ENCODE measurements at places on chromosomes 2 and 18. TPM values are rescaled to one million over a fixed set of nuclear protein-coding genes. Genes with fewer than 3 reads are reported as not detected.

Gene EVX2
- total RNA-seq, result not detected

Gene ZNF521
- 2.9 TPM for total RNA-seq

Gene GNLY
- 0.75 TPM for total RNA-seq

Gene HOXD11
- not detected for total RNA-seq

Gene KYNU
- 0.75 TPM for total RNA-seq

Gene GALNT14
- 3.8 TPM for total RNA-seq

Gene COLEC12
- 0.56 TPM for total RNA-seq

Gene LONRF2
- 6.9 TPM for total RNA-seq

Gene BMP10
- total RNA-seq, result not detected

Gene IL1RL2
- 0.37 TPM for total RNA-seq

Gene LYPD1
- 20.5 TPM for total RNA-seq

Gene C2orf15
- total RNA-seq, result 3.1 TPM

Gene CFAP65
- total RNA-seq, result 0.06 TPM

Gene APCDD1
- 31.1 TPM for total RNA-seq

Gene TMEM178A
- total RNA-seq, result 0.38 TPM

Gene KCNG2
- total RNA-seq, result not detected

DNA sequence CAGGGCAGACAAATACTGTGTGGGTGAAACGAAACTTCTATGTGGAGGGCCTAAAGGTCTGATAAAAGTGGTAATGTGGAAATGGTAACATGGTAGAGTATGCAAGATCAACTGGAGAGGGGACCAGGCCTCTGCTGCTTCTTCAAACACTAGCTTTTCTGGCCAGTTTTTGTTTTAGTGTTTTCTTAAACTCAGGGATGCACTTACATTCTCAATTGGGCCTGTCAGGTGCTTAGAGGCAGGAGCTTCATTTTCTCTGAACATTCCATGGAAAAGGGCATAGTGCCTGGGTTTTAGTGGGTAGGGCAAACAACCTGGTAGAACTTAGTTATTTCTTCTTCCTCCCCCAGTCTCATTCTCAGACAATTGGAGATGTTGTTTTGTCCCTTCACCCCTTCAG lies 10.5 kb upstream of the ST3GAL5 start:
- DNase-seq, result no peak

- DNase-seq, result no peak
Measured at GRCh38 chr2:211141646-211142045, 585.2 kb downstream of the CPS1 start.

- no peak for DNase-seq
Measured at GRCh38 chr2:128330583-128330982, 11.9 kb upstream of the HS6ST1 start.

DNA sequence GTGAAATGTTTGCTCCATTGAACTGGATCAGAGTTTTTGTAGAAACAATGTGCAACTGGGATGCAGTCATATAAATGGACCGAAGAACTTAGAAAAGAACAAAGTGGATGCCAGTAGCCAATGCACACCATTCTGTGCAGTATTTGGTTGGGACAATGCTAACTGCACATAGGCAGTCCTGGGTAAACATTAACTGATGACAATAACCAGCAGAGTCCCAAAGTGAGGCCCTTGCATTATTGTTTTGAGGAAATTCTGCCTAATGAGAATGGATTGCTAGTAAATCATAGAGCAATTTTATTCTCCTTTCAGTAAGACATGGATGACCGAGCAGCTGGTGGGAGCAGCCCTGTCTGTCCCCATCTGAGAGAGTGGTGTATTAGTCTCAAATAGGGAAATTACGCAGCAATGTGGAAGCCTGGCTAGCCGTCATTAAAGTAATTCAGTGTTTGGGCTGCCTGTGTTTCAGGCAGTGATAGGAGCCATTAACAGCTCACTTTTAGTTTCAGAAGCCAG lies 94.9 kb downstream of the KCTD1 start:
- DNase-seq, result no peak

DNA sequence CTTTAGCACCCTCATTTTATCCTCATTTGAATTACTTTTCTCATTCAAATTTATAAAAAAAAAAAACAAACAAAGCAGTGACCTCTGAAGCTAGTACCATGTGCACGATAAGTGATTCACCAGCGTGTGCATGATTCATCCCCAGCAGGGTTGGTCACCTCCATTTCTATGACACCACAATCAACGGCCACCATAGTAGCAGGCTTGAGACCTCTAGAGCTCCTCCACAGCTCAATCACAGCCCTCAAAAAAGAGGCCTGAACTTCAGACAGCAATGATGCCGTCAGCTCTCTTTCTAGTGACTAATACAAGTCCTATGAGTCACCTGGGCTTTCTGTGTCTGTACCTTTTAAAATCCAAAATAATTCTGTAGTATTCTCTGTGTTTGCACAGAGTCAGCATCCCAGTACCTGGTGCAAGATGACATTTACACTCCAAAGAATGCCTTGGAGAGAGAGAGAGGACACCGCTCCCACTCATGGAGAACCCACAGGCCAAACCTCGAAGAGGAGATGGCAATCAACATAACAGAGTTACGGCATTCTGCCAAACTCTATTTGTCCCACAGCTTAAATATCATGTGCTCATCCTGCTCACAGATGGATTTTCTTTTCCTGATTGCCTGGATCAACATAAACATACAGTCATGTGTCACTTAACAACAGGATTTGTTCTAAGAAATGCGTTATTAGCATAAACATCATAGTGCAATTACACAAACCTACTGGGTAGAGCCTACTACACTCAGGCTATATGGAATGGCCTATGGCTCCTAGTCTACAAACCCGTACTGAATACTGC lies 58.7 kb downstream of the L3MBTL4 start:
- DNase-seq, result no peak

DNA sequence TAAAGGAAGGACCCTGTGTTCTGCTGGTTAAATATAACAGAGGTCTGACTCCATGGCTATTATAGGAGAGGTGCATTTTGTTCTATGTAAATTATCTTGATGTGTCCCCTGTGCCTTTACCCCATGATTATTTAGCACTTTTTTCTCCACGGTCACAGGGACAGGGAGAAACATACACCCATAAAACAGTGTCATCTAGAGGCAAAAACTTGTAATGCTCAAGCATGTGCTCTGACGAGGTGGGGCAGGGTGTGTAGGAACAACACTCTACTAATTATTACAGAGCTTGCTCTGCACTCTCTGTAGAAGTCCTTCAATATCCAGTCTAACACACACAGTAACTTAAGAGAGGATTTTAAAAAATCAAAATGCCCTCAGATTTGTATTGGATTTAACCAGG lies 187.9 kb downstream of the NEDD4L start:
- DNase-seq, result no peak

GRCh38 chr2:107717661-107718060 lies 109.0 kb upstream of the RGPD4 start:
- no peak for DNase-seq

GRCh38 chr2:162556996-162557395 lies 213.1 kb downstream of the GCA start:
- no peak for DNase-seq

- no peak for DNase-seq
Measured at GRCh38 chr2:84247532-84247931, 211.5 kb downstream of the SUCLG1 start.

GRCh38 chr2:240162531-240162930 lies 22.1 kb upstream of the OTOS start:
- peak; percentile 19 for DNase-seq

DNA sequence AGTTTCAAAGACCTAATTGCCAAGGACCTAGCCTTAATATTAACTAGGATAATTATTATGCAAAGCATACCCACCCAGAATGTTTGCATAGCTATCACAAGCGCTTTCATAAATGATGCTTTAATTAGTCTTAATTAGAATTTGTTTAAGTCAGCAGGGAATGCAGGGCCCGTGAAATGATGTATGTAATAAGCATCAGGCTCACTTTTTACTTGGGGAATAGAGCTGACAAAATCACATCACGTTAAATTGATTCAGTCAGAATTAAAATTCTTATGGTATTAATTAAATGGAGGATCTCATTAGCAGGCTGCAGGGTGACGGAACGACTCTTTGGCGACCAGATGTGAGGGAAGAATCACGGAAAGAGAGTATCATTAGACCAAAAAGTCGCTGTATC lies 264.5 kb downstream of the GPD2 start:
- DNase-seq, result no peak

GRCh38 chr2:144469798-144470197 lies 50.1 kb downstream of the ZEB2 start:
- DNase-seq, result no peak

- no peak for DNase-seq
Measured at GRCh38 chr2:121335294-121336290, 50.6 kb upstream of the TFCP2L1 start.

DNA sequence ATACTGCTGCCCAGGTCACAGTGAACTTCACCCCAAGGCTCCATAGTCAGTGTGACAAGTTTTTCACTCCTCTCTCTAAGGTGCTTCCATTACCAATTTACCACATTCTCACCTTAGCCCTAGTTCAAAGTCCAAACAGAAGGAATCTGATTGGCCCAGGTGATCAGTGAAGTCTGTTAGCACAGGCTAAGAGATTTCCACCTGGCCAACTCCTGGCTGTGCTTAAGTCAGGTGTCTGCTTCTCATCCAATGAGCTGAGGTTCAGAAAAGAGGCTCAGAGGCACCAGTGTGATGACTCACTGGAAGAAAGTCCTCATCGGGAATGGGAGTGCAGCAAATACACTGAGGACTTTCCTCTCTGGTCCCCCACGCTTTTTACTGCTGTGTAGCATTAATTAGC lies 164.4 kb upstream of the MGAT5 start:
- DNase-seq, result no peak

DNA sequence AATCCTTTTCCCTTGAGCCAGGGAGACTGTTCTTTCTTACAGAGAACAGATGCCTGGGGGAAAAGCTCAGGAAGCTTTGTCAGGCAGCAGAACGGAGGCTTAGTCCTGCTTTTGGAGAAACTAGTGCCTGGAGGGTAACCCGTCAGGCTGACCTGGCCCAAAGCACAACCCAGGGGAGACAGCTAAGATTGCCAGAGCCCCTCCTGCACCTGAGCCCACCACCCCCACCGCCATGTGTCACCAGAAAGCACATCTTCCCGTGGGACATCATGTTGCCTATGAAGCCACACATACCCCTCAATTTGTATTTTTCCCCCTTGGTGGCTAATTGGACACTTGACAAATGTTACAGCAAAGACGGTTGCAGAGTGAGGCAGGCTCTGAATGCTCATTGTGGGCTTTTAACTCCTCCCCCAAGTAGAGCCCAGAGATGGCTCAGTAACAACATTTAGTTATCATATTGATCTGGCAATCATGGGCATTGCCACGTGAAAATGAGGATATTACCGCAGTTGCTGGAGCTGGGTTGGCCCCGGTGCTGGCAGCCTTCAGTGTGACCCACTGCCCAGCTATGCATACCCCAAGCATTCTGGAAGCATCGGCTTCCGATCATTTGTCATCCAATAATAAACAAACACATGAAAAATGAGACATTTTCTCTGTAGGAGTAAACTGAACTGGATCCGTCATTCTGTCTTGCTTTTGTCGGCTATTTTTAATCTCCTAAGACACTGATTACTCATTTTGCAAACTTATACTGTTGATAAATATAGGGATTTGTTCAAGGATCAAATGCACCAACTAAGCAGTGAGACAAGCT lies 229.5 kb downstream of the ATAD2B start:
- no peak for DNase-seq

GRCh38 chr18:23283916-23284430 lies 148.7 kb downstream of the CABLES1 start:
- DNase-seq, result no peak

GRCh38 chr2:29108225-29108624 lies 7.0 kb upstream of the CLIP4 start:
- no peak for DNase-seq

GRCh38 chr2:136247204-136247950 lies 129.4 kb upstream of the CXCR4 start:
- no peak for DNase-seq

GRCh38 chr2:227849906-227850305 lies 21.5 kb upstream of the DAW1 start:
- DNase-seq, result no peak

DNA sequence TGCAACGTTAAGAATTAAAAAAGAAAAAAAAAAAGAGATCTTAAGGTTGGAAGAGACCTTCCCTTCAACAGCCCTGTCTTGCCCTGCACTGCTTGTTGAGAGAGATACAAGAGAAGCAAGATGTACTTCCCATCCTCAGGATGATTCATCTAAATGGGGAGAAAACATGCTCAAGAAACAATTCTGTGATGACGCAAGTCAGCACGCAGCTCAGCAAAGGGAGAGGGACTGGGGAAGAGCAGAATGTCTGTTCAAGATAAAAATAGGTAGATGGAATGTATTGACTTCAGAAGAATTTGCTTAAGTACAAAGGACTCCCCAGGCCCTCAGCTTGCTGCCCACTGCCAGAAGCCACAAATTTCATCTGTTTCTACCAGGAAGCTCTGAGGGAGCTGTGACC lies 198.2 kb upstream of the SPRED2 start:
- DNase-seq, result no peak

DNA sequence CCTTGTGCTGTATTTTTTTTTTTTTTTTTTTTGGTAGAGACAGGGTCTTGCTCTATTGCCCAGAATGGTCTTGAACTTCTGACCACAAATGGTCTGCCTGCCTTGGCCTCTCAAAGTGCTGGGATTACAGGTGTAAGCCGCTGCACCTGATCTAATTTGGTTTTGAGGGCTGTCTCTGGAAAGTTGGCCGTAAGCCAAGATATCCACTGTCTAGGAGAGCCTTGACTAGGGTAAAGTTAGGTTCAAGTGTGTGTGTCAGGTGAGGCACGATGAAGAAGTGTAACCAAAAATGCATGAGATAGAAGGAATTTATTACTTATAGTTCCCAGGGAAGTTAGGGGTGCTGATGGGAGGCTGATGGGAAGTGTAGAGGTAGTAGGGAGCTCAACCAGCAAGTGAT lies 46.7 kb downstream of the INO80C start:
- no peak for DNase-seq

- DNase-seq, result no peak
Measured at GRCh38 chr2:237184192-237184918, 98.7 kb downstream of the COPS8 start.

- DNase-seq, result no peak
Measured at GRCh38 chr18:21901423-21901945, 160.9 kb downstream of the MIB1 start.

GRCh38 chr18:7575465-7576028 lies 8.4 kb downstream of the PTPRM start:
- DNase-seq, result no peak

DNA sequence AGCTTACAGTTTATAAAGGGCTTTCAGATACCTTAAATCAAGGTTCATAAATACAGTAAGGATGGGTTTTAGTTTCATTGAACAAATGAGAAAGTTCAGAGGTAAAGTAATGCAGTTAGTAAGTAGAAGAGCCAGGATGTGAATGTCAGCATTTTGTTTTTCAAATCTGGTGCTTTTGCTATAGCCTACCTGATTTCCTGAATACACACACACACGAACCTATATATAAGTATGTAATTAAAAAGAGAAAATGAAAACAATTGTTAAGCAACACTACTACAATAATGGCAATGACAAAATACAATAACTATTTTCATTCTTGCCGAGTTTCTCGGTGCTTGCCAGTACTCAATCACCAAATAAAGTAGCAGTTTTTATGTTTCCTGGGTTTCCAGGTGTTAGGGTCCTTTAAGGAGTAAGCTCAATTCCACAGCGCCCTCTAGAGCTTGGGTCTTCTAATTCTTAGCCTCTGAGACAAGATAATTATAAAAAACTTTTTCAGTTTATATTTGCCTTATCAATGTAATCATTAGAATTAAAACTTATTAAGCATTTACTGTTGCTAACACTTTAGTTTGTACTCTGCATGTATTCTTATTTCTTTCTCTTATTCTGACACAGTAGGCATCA lies 512.9 kb upstream of the ACVR2A start:
- DNase-seq, result no peak

Measured in pancreas (tissue), 10 donors.